HT1080 (cell line): ENCODE measurements at places on chromosomes 4 and X. TPM values are rescaled to one million over a fixed set of nuclear protein-coding genes. Genes with fewer than 3 reads are reported as not detected.

- DNase-seq, result no peak
Measured at GRCh38 chr4:122583906-122584305, 37.0 kb downstream of the IL21 start.

Gene CDS1
- total RNA-seq, result 1.5 TPM in 2 replicates

- no peak for DNase-seq
Measured at GRCh38 chr4:79334783-79335182, 8.9 kb upstream of the NAA11 start.

DNA sequence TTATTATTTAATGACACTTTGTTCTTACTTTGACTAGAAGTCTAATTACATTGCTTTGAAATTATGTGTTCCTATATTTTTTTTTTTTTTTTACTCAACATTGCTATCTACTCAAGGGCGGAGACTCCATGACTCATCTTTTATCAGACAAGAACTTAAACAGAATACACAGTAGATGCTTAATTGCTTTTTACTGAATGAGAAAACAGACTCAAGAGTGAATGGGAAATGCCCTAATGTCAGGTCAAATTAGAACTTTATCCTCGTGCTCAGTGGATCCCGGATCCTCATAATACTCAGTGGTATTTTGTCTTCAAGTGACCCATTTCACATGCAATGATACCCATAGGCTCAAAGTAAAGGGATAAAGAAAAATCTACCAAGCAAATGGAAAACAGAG is 954.5 kb upstream of the IGFBP7 start:
- DNase-seq, result no peak

Gene F8A2
- total RNA-seq, result not detected in 2 replicates

GRCh38 chrX:43450355-43450754 is 205.7 kb upstream of the MAOA start:
- DNase-seq, result no peak

DNA sequence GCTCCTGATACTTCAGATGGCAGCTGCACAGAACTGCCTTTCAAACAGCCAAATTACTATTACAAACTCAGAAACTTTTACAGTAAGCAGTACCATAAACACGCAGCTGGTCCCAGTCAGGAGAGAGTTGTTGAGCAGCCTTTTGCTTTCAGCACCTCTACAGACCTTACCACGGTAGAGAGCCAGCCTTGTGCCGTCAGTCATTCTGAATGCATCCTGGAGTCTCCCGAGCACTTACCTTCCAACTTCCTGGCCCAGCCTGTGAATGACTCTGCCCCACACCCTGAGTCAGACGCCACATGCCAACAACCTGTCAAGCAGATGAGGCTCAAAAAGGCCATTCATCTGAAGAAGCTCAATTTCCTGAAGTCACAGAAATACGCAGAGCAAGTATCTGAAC is 12.4 kb downstream of the ZBTB49 start:
- peak; percentile 52 for DNase-seq

- DNase-seq, result no peak
Measured at GRCh38 chr4:171779301-171779700, 33.9 kb upstream of the GALNTL6 start.

Gene TMPRSS11E
- 0.30 TPM in 1 of 2 replicates, not detected in the other for total RNA-seq

DNA sequence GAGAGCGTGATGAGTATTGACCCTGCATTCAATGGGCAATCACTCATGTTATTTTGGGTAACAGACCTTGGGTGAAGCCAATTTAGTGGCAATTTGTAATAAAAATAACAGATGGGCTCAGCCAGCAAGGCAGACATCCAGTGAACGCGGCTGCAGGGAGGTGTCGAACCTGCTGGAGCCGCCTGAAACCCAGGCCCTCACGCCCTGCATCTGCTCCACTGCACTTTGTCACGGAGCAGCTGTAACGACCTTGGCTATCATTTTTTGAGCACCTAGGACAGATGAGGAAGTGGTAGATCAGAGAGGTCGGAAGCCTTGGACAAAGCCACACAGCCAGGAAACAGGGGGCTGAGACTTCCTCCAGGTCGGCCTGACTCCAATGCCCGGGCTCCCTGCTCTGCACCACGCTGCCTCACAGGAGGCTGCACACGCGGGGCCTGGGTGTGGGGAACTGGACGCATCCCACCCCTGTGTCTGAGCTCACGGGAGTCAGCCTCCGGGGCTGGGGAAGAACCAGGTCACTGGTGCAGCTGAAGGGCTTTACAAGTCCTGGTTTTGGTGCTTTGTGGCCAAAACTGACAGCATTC is 19.4 kb downstream of the HMX1 start:
- DNase-seq, result no peak

GRCh38 chr4:174550541-174550940 is 28.3 kb upstream of the HPGD start:
- DNase-seq, result no peak

Gene CPLX1
- not detected in 2 replicates for total RNA-seq

- DNase-seq, result no peak
Measured at GRCh38 chr4:128347930-128348660, 60.5 kb upstream of the PGRMC2 start.

Gene GRPR
- not detected in 2 replicates for total RNA-seq
